Diencephalon (tissue), 1 donor: ENCODE measurements at places on chromosomes 5 and 9. TPM values are rescaled to one million over a fixed set of nuclear protein-coding genes. Genes with fewer than 3 reads are reported as not detected.

SOX30 gene
- not detected for total RNA-seq

TXNDC8 gene
- total RNA-seq = not detected

RAPGEF1 gene
- 38.1 TPM for total RNA-seq

SPATA9 gene
- total RNA-seq = 0.46 TPM

SPATA31E1 gene
- not detected for total RNA-seq

CLIC3 gene
- total RNA-seq = not detected

SH3RF2 gene
- total RNA-seq = 1.2 TPM

PCDHGC3 gene
- 69.0 TPM for total RNA-seq

HOMER1 gene
- total RNA-seq = 109 TPM

HACD4 gene
- 1.6 TPM for total RNA-seq

ADAMTS16 gene
- total RNA-seq = 3.5 TPM

SLCO4C1 gene
- 0.92 TPM for total RNA-seq

MUSK gene
- 3.2 TPM for total RNA-seq

RMI1 gene
- total RNA-seq = 17.8 TPM

C9 gene
- total RNA-seq = not detected

IL9 gene
- not detected for total RNA-seq

SSNA1 gene
- total RNA-seq = 27.5 TPM
